Stimulated activated CD4-positive, alpha-beta T cell treated with anti-CD3 and anti-CD28 coated beads, Interleukin-12 subunit alpha, Interleukin-12 subunit beta, amount 100 ng/mL, for 48 hours (primary cell): ENCODE measurements at places on chromosomes 12 and 14.

DNA sequence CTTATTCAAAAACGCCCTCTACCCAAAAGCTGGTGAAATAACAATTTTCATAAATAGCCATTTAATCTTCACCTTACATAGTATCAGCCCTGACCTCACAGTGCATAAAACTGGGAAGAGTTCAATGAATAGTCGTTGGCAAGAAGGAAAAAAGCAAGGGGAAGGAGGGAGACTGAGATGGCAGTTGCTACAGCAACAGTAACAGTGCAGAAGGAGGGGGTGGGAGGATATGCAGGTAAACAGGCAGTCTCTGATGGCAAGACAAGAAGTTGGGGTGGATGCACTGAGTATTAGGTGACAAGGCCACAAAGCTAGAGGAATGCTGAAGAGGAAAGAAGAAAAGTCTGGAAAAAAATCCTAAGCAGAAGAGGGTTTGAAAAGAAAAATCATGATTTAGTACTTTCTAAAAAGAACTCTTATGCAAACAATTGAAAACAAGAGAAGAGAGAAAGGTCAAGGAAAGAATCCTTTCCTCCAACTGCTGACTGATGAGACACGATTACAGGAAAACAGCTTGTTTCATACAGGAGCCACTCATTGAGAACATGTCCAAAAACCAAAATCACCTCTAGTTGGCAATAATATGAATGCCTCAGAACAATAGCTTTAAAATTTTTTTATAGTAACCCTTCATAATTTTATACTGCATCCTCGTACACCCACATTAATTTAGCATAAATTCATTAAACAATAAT, 56.0 kb downstream of the DCAF5 start:
- DNase-seq, result no peak

GRCh38 chr12:25710128-25710527, 157.0 kb upstream of the LMNTD1 start:
- no peak for DNase-seq

DNA sequence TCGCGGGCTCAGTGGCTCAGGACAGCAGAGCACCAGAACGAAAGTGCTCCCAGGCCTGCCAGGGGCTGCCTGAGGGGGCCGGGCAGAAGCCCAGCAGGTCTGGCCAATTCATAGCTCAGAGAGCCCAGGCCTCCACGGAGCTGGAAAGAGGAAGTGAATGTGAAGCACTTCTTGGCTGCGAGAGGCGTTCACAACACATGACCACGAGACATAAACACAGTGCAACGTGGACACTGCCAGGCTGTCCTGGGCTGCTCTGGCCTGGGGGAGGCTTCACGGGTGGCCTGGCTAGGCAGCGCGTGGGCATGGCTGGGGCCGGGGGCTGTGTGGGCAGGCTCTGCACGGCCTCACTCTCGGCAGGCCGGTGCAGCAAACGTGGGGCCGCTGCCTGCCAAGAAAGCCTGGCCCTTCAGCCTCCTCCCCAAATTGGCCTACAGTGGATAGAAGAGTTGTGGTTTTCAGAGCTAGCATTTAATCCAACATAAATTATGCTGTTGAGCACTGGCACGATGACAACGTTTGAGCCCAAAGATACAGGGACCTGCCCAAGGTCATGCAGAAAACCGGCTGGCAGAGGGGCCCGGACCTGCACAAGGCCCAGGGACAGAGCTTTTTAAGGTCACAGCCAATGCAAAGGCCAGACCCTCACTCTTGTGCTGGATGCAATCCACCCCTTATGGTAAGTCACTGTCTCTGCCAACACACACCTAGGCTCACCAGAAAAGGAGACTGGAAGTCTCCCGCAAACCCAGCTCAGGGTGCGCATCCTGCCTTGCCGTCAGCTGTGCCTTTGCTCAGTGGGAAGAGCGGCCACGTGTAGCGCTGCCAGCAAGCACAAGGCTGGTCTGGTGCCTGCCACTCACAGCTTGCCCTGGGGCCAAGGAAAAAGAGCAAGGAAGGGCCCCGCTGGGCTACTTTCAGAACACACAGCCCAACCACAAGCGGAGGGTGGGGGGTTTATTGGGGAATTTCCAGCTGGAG, 8.6 kb downstream of the SLC25A29 start:
- DNase-seq, result no peak

DNA sequence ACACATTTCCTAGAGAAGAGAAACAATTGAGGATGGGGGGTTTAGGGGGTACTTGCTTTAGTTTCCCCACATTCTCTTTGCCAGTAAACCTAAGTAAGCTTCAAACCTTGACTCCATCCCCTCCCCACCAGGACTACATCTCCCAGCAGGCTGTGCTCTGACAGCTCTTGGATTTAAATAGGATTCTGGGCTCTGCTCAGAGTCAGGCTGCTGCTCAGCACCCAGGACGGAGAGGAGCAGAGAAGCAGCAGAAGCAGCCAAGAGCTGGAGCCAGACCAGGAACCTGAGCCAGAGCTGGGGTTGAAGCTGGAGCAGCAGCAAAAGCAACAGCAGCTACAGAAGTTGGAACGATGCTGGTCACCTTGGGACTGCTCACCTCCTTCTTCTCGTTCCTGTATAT, 20.6 kb downstream of the RDH12 start:
- no peak for DNase-seq

DNA sequence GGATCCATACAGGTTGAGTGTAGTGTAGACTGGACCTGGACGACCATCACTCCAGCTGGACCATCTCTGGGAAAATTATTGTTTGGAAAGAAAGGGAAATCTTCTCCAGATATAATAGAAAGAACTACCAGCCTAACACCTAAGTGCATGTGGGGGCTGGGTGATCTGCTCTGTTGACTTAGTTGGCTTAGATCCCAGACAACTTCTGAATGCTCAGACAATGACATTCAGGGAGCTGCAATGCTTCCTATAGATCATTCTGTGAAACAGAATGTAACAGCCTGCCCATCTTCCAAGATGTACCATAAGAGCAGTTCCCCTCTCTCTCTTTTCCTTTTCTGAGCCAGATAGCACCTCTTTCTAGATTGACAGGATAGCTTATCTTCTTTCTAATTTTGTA, 572.8 kb upstream of the STXBP6 start:
- no peak for DNase-seq
